ENCODE measurements at places on chromosomes 13 and 19.

DNA sequence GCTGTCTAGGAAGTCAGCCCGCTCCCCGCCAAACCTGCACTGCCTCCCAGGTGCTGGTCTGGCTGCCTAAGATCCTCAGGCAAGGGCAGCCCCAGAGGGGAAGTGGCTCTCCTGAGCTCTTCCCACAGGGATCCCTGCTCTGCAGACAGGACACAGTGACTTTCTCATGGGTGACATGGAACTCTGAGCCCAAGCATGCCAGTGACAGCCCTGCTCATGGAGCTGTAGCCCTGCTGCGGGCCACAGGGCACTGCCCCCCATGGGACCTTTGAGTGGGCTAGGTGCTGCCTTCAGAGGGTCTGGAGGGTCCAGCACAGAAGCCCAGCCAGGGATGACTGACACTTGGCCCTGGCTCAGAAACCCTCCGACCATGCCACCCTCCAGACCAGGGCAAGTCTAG is 109.1 kb downstream of the TUBA3C start:
- DNase-seq: no peak

DNA sequence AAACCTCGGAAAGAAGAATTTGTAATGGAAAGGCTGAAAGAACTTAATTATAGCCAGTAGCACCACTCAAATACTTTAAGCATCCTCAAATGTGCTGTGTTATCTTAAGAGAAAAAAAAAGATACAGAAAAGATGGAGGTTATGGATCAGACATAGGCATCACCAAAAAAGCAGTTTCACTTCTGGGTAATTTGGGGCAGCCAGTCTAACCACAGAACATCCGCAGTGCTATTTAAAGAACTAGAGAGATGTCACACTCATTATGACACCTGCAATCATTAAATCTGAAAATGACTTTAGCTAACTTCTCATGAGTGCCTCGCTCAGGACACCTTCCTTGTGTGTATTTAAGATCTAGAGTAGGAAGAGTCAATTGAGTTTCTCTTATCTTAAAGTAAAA is 211.8 kb downstream of the RBM26 start:
- peak; percentile 38 for DNase-seq

- DNase-seq: no peak
These were observed 21.1 kb downstream of the ELL start for GRCh38 chr19:18500799-18501198.

GRCh38 chr19:53388904-53389303 is 6.0 kb upstream of the ZNF765 start:
- DNase-seq: no peak

DNA sequence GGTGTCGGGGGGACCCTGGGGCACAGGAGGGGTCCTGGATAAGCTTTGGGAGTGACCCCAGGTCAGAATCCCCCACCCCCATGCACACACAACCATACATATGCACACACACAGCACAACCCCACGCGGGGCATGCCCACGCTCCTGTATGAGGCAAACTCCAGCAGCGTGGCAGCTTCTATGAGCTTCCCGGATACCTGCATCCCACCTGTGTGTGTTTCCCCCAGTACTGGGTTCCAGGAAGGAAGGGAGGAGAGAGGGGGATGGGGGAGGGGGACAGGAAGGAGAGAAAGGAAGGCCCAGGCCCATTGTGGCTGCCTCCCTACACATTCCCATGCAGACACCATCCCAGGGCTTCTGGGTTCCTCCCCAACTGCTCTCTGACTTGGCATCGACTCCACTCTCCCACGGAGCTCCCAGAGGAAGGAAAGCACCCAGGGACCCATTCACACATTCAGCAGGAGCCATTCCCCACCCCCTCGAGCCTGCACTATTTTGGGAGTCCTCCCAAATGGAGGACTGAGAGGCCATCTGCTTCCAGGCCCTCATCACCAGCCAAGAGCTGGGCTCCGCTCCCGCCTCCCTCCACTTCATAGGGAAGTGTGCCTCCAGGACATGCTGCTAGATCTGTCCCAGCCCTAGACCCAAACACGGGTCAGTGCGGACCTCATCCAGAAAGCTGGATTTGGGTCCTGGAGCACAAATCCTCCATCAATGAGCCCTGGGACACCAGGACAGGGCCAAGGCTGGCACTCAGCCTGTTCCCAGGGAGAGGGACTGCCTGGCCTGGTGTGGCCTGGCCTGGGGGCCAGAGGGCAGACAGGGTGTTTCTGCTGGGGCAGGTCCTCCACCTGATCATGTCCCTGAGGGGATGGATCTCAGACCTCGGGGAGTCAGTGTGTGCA is 13.2 kb downstream of the PRR36 start:
- DNase-seq: no peak

DNA sequence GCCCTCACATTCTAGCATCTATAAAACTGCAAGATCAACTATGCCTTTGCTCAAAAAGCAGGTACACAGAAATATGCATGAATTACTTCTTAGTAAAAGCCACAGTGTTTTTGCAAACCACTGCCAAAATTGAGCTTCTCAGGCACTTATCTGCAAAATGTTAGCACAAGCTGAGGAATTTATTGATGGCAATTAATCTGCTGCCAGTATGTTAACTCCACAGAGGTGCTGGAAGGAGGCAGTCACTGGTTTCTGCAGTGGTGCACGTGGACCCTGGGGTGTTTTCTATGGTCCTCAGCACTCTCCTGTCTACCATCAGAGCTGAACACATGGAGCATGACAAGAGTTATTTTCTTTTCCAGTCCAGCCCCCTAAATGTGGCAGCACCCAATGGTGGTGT is 44.2 kb downstream of the CLDN10 start:
- DNase-seq: no peak

GRCh38 chr13:38758277-38758676 is 71.4 kb downstream of the FREM2 start:
- DNase-seq: no peak

DNA sequence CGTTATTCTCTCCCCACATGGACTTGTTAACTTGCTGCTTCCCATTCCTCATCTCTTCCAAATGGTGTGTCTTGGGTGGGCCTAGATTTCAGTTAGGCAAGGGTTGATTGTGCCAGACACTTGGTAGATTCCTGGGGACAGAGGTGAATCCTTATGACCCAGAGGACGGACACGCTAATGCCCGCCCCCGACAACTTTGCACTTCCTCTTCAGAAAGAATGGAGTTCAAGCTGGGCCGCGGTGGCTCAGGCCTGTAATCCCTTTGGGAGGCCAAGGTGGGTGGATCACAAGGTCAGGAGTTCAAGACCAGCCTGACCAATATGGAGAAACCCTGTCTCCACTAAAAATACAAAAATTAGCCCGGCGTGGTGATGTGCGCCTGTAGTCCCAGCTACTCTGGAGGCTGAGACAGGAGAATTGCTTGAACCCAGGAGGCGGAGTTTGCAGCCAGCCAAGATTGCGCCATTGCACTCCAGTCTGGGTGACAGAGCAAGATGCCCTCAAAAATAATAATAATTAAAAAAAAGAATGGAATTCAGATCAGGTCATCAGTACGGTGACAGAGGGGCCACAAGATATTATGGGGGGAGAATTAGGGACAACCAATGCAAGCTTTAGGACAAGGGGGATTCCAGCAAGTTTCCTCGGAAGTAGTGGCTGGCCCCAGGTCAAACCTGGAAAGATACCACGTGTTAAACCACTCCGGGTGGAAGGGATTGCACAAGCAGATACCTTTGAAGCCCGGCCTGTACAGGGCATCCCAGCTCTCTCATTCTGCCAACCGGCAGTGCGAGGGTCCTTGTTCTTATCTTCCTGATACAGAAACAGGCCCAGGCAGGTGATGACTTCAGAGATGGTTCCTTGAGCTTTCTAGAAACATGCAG is 2.7 kb downstream of the MYO9B start:
- DNase-seq: no peak

GRCh38 chr13:96141032-96141431 is 51.1 kb downstream of the HS6ST3 start:
- no peak for DNase-seq

Measured in central memory CD8-positive, alpha-beta T cell (primary cell).